CD4-positive, alpha-beta T cell treated with Interleukin-4 for 1 hour (primary cell): ENCODE measurements at places on chromosomes 2 and 18.

GRCh38 chr2:59312029-59312428, 1070.9 kb upstream of the FANCL start:
- no peak for DNase-seq

- DNase-seq: no peak
Measured at GRCh38 chr18:13394801-13395200, 176.2 kb downstream of the LDLRAD4 start.

GRCh38 chr2:159147690-159148089, 138.8 kb downstream of the WDSUB1 start:
- DNase-seq: no peak

- no peak for DNase-seq
Measured at GRCh38 chr18:64692826-64693225, 543.9 kb upstream of the LINC00305 start.
